Right kidney (tissue), 9 donors: ENCODE measurements at places on chromosomes 16 and 17.

DNA sequence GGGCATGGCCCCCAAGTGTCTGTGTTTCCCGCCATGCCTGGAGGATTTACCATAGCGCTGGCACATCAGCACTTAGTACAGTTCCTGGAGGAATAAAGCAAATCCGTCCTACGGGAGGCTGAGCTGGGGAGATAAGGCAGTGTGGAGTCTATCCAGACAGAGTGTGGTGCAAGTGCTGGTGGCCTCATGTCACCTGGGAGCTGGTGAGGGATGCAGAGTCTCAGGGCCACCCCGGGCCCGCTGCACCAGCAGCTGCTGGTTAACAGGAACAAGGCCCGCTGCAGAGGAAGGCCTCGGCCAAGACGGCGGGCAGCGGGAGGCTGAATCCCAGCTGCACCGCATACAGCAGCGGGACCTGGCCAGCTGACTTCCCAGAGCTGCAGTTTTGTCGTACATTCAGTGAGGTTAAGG is 57.3 kb upstream of the CDC42EP4 start:
- no peak for DNase-seq

GRCh38 chr16:85158743-85159178 is 46.5 kb upstream of the CIBAR2 start:
- DNase-seq = no peak

DNA sequence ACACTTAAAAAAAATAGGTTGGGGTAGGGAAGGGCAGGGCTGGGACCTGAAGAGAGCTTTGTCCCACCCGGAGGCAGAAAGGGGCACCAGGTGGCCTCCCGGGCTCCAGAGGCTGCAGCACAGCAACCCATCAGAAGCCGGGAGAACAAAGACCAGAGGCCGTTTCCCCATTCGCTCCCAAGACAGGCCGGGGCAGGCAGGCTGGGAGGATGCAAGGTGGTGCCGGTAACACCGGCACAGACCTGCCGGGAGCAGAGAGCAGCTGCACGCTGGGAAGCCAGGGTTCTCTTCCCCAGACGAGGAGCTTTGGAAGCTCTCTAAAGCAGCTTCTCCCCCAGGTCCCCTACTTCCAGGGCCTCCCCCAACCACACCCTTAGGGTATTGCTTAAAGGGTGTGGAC is 5.6 kb downstream of the PPL start:
- no peak for DNase-seq

DNA sequence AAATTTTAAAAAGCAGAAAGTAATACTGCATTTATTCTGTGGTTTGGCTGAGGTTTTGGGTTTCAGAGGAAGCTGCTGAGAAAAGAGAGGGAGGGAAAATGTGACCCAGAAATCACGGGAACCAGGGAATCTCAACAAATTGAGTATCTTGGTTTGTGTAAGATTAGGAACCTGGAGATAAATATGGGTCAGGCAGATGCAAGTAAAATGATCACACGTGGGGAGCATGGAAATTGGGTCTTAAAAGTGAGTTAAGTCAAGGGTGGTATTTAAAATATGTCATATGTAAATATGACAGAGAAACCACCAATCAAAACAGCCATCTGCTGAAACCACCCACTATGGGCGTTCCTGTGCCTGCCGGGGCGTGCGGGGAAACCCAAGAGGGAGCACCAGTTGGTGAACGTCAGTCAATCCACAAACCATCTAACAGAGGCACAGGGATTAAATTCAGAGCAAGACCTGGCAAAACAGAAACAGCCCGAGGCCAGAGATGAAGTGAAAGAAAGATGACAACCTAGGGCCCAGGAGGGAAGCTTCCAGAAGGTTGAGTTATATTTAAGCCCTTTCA is 33.4 kb downstream of the CDH13 start:
- no peak for DNase-seq

- no peak for DNase-seq
Measured at GRCh38 chr16:75224306-75225082, 5.7 kb downstream of the CTRB1 start.

- no peak for DNase-seq
Measured at GRCh38 chr17:48753794-48754499, 25.4 kb upstream of the HOXB13 start.

DNA sequence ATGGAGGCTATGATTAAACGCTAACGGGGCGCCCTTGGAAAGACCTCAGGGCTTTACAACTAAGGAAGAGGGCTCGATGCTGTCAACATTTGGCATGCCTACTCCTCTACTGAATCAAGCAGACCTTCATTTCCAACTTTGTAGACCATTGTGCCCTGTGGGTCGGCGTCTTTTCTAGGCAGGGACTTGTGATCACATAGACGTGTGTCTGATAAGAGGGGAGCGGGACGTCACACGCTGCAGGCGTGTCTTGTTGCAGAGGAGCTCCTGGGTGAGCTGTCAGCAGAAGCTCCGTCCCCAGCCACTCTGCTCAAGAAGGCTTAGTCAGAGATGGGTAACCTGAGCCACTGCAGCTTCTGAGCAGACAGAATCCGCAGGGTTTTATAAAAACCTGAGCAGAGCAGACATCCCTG is 2.8 kb downstream of the MAPK8IP3 start:
- no peak for DNase-seq

GRCh38 chr16:81657224-81657623 is 121.9 kb upstream of the PLCG2 start:
- no peak for DNase-seq

DNA sequence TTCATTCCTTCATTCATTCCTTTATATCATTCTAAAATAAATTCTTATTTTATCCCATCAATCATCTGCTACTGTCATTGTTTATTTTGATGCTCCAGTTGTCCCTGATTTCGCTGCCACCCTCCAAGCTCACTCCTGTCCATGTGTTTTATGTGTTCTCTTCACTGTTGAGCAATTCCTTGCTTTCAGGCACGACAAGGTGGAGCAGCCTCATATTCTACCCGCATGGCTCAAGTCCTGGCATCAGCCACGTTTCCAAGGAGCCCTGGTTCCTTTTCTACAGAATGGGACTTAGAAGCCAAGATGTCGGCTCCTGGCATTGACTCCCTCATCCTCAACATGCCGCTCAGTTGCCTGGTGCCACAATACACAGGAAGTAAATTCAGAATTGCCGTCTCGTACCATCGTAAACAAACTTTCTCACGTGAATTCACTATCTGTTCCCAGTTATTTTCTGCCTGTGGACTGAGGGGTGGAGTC is 139.0 kb downstream of the RPTOR start:
- no peak for DNase-seq

GRCh38 chr16:17457997-17458396 is 12.8 kb downstream of the XYLT1 start:
- no peak for DNase-seq

DNA sequence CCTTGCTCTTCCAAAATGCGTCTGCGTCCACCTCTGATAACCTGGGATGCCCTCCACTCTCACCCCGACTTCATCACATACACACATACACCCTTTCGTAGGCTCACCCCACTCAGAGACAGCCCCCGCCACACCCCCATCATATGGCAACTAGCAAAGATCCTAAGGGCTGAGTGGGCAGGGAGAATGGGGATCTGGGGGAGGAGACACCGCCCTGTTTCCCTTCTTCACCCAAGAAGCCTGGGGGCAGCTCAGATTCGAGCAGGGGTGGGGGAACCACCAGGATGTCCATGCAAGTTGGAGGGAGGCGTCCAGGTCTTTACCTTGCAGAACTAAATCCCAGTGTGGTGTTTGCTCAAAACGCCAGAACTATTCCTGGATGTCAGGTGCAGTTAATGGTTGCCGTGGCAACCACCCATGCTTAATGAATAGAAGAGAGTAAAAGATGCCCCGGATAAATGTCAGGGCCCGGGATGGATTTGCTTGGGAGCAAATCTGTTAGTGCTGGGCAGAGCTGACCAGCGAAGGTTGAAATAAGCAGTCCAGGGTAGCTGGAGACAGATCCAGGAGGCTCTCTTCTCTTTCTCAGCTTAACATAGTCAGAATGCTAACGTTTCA is 72.8 kb downstream of the CACNG3 start:
- DNase-seq = no peak

DNA sequence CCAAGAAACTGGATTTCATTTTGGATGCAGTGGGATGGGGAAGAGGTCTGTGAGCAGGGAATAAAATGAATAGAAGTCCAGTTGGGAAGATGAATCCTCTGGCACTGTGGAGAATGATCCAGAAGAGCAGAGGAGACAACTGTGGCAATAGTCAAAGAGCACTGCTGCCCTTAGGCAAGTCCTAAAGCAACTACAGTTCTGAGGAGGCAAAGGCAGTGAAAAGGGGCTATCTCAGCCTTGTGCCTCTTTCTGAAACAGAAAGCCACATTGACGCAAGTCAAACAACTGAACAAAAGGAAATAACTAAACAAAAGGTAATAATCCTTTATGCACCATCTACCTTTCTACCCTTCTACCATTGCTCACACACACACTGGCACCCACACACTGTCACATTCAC is 238.0 kb upstream of the AXIN2 start:
- no peak for DNase-seq

GRCh38 chr16:51239196-51239595 is 88.1 kb upstream of the SALL1 start:
- DNase-seq = no peak

DNA sequence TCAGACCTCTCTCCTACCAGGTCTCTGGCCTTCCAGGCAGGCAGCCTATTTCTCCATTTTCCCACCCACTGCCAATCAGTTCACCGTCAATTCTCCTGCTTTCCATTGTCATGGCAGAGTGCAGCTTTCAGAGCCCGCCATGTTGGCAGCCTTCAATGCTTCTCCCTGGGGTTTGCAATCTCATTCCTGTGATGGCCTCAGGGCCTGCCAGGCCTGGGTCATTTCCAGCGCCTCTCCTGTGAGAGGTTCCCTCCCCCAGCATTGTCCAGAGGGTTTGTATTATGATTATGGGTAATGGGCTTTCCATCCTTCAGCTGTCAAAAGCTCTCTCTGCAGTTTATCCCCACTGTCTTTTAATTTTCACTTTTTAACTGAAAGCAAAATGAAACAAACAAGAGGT is 716.6 kb upstream of the CDH8 start:
- DNase-seq = no peak

DNA sequence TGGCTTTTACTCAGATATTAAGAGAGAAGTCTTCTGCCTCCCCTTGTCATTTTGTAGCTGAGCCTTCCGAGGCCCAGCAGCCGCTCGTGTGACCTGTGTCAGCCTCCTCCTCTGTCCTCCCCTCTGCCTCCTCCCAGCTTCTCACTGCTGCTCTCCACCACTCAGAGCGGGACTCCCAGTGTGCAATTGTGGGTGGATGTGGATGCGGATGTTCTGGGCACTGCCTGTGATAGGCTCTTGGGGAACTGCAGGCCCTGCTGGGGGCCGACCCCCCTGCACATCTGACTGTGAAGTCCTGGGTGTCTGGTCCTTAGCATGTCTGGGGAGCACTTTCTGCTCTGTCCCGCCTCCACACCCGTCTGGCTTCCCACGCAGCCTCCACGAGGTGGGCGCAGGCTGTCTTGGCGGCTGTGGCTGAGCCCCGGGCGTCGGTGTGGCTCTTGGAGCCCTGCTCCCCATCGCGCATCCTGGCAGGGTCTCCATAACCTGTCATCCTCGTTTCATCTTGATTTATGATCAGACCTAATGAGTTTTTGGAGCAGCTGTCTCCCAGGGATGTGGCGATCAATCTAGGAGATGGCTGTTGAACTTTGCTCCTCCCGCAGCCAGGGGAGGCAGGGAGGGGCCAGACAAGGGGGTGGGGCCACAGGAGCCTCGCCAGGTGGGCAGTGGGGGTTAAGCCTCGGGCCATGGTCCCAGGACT is 28.1 kb downstream of the GRIN2C start:
- no peak for DNase-seq

DNA sequence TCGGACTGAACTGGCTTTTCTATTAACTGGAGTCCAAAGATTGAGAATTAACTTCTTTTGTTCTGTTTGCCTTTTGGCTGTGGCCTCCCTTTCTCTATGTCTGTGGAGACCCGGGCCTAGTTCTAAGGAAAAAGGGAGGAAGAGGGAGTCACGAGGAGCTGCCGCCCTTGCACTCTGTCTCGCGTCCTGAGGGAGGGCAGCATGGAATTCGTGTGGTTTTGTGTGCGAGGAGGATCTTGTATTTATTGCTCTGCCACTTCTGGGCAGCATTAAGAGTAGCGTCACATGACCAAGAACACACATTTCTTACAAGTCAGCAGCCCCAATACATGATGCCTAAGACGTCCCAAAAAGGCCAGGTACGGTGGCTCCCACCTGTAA is 23.6 kb downstream of the METTL22 start:
- no peak for DNase-seq

DNA sequence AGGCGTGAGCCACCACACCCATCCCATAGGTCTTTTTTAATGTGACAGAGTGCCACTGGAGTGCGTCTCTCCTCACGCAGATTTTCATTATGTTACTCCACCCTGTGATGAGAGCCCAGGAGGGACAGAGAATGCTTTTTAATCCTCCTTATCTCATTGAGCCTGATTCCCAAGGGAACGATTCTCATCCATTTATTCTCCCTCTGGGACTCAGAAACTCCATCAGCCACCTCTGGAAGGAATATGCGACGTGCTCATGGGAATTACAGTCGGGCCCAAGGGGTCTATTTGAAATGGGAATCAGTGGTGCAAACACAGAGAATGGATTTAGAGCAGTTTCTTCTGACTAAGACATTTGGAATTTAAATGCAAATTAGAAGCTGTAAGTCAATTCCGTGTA is 155.9 kb upstream of the HSBP1 start:
- no peak for DNase-seq

GRCh38 chr16:69112285-69113129 is 7.1 kb downstream of the HAS3 start:
- DNase-seq = no peak

- no peak for DNase-seq
Measured at GRCh38 chr16:2250652-2251295, 613 bp downstream of the ECI1 start.

DNA sequence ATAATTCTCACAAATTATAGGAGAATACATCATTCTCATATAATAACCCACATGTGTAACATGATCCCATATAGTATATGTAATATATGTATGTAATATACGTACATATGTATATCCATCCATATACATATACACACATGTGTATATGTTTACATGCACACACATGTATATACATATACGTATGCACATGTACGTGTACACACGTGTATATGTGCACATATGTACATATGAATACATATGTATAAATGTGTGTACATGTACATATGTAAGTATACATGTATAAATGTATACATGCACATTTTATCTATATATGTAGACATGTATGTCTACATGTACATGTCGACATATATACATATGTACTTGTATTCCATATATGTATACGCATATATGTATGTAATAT is 288.8 kb downstream of the NPIPA8 start:
- no peak for DNase-seq

GRCh38 chr16:89282523-89282922 is 65.0 kb downstream of the ZNF778 start:
- DNase-seq = no peak
